Stimulated activated CD4-positive, alpha-beta T cell treated with anti-CD3 and anti-CD28 coated beads, Interleukin-15, amount 100 ng/mL, for 1 hour (primary cell): ENCODE measurements at places on chromosomes 12 and 14.

- no peak for DNase-seq
These were observed 5.1 kb downstream of the INF2 start for GRCh38 chr14:104694475-104694950.

GRCh38 chr12:120598674-120599463 lies 17.7 kb upstream of the POP5 start:
- no peak for DNase-seq

DNA sequence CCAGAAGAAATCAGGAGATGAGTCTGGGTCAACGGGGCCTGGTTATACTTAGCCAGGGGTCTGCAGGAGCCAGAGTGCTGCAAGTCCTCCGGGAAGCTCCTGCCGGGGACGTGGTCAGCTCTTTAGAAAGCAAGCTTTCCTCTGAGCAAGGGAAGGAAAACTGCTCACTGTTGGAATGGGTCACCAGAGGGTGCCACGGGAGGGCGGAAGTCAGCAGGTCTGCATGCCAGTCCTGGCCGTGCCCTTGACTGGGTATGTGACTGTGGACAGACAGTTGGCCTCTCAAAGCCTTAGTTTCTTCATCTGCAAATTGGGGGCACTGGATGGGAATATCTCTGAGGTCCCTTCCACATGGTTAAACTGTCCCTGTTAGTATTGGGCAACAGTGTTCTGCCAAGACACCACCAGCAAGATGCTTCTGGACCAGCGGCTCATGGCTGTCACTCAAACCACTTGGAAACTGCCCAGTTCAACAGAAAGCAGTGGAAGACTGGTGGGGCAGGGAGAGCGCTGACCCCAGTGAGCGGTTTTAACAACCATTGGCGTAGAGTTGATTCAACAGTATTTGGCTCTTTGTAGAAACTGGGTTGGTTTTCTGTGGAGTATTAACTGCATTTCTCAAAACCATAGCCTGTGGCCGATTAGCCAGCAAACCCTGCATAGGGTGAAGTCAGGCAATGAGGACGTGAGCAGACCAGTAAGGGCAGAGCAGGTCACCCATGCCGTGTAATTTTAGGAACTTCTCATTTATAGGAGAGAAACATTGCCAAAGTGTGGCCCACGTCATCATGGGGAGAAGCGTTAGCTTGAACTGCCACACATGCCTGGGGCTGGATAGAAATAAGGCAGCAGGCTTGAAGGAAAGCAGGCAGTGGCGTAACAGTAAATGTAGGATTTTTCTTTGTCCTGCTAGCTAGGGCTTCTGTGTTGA lies 163.9 kb upstream of the PRMT8 start:
- DNase-seq: no peak

DNA sequence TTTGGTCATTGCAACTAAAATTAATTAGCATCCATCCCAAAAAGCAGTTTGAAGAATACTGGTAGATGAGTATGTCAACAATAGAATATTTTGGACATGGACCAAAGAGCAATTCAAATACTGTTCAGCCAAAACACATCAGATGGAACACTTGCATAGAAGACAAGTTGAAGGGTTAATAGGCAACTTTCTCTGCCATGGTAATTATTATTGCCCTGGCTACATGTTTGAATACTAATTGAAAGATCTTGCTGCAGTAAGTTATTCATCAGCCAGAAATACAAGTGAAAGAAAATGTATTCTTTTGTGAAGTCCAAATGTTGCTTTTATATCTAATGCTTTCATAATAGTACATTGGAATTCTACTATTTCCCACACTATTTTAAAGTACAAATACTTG lies 10.1 kb downstream of the ANO6 start:
- no peak for DNase-seq

DNA sequence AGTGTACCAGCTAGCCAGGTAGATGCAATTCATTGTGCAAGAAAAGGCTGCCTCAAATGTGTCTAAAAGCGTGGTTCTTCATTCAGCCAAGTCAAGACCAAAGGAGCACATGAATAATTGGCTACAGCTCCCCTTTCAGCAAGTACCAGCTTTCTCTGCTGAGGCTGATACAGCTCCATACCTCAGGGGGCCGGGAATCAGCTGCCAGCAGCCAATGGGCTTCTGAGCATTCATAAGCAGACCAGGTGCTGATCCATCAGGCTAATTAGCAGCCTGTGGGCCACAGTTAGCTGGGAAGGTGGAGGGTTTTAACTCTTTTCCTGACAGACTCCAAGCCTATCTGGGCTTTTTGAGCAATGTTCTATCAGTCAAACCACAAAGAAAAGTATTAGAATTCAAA lies 264.7 kb downstream of the APAF1 start:
- DNase-seq: no peak

DNA sequence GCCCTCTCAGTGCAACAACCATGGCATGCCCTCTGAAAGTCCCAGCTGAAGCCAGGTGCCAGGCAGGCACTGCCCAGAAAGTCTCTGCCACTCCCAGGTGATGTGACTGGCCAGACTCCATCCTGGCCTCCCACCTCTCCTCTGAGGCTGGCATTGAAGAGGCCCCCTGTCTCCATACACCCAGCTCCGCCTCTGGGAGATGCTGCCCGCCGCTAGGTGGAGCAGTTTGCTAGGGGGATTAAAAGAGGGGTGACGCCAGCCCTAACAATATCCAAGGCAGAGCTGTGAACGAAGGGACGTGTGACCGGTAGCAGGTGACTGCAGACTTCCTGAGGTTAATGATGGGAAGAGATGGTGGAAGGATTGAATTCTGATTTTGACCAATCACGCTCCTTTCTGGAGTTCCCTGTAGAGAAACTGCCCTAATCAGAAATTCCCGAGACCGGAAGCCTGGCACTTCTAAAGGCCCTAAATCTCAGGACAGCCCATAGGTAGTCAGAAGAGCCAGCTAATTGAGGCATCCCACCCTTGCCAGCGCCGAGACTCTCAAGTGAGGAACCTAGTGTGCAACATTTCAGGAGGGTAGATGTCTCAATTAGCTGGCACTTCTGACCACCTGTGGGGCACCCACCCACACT lies 8.3 kb upstream of the PLEK2 start:
- DNase-seq: no peak

- DNase-seq: no peak
These were observed 277.9 kb upstream of the DCN start for GRCh38 chr12:91460469-91460868.

DNA sequence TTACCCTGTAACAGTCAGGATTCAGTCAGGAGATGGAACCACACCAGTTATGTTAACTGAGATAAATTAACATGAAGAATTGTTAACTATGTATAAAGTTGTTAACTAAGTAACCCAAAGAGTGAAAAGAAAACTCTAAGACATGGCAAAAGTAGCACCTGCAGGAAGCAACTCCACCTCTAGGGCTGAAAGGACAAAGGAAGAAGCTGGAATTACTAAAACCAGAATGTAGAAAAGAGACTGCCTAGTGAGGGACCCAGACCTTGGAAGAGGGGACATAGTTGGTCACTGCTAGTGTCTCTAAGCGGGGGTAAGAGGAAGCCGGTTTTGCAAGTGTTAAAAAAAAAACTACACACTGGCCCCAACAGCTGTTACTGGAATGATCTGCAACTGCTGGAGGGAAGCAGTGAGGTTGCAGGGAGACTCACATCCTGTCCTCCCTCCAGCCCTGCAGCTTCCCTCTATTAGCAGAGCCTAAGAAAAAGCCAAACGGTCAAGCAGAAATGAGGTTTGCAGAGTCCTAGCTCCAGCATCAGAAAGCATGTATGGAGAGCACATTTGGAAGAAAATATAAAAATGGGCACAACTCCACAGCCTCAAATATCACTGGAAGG lies 39.8 kb downstream of the GPR135 start:
- DNase-seq: no peak

DNA sequence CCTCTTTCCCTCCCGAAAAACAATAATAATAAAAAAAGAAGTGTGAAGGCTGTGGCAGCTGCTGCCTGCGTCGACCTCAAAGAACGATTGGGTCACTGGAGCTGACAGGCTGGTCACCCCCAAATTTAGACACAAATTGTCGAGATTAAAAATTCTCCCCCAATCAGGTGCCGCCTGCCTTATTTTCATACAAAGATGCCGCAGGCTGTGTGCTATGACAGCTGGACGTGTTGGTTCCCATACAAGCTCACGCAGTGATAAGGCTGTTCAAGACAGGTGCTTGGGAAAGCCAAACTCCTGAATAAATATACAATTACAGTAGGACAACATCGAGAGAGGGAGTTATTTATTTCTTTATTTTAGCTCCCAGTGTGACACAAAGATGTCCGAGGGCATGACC lies 1041.8 kb downstream of the VRK1 start:
- DNase-seq: no peak

DNA sequence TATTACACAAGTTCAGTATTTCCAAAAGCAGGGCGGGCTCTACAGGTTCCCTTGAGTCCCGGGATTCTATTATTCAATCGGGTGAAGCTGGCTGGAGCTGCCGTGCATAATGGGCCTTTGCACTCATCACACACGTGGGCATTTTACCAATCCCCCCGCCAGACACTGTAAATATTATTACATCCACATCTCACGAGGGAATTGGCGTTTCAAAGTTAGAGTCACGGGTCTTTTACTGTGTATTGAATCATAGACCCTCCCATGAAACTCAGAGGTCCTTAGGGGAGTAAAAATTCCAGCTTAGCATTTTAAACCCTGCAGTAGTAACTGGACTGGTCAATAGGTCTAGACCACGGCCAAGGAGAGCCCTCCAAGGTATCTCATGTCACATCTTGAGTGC lies 70.3 kb downstream of the MAP1LC3B2 start:
- DNase-seq: no peak

DNA sequence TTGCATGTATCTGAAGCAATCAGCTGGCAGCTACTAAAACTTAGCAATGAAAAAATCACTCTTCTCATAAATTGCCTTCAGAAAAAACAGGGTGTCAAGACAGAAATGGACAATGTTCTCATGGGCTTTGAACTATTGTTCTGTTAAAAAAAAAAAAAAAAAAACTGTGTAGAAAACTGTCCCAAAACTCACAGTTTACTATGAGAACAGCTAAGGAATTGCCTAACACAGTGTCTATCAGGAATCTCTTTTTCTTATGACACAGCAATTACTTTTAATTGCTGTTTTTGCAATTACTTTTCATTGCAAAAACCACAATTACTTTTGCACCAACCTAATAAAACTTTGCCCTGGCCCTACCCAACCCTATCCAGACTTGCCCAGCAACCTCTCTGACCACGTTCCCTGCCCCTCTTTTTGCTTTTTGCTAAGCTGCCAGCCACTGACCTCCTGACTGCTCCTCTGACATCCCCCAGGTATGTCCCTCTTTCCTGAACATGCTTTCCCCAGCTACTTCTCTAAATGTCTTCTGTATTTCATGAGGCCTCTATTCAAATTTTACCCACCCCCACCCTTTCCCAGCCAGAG lies 68.0 kb upstream of the SLCO1C1 start:
- DNase-seq: no peak

DNA sequence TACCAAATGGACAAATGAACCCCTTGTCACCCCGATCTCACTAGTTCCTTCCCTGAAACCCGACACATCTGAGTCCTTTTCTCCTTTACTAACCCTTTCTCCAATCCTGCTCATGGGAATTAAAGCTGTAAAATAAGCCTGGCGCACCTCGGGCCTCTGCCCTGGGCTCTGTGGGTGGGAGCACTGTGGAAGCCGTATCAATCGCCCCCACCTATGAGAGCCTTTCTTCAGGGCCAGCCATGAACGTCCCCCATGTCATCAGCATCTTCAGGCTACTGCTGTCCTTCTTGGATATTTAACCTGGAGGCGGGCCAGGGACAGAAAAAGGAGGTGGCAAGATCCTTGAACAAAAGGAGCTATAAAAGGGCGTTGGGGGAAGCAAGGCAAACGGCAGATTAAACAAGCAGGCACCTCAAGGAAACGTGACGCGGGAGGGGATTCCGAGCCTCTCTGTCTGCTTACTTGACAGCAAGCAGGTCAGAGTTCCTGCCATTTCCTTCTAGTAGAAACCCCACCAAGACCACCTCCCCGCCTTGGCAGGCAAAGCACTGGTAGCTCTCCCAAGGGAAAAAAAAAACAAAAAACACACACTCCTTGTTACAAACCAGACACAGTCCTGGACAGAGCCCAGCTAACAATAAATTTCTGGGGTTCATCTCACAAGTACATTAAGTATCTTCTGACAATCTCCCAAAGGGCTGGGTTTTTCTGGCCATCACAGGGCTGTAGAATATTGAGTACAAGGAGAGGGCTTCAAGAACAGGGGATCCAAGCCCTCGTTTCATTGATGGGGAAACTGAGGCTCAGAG lies 62.9 kb downstream of the DPF3 start:
- DNase-seq: no peak

GRCh38 chr14:81323093-81323492 lies 77.0 kb downstream of the STON2 start:
- DNase-seq: no peak

- no peak for DNase-seq
These were observed 111.7 kb upstream of the MIS18BP1 start for GRCh38 chr14:45364565-45365156.

DNA sequence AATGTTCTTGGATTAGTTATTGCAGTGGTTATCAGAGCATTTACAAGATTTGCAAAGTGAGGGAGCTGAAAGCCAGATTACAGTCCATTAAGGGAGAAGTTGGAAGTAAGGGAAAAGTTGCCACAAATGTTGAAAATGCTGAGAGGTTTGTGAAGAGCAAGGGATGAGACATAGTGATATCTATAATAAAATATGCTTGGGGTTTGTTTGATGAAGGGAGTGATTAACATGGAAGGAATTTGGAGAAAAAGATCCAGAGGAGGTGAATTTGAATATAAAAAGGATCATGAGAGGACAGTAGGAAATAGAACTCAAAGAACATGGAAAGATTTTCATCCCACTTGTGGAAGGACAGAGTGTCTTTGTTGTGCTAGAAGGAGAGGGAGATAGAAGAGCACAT lies 19.3 kb upstream of the CCER1 start:
- no peak for DNase-seq

GRCh38 chr12:38424436-38424835 lies 107.9 kb downstream of the ALG10B start:
- no peak for DNase-seq

DNA sequence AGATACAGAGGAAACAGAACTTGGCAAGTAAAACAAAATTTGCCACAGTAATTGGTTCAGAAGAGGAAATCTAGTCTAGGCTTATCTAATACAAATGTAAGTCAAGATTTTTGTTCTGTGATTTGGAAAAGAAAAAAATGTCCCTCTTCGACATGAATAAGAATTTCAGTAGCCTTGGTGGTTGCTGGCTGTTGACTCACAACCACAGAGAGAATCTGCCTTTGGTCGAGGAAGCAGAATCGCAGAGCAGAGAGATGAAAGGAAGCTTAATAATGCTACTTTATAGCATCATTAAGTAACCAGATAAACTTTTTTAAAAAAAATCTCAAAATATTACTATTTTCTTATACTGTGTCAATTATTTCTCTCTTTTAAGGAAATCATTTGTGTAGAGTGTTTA lies 1096.6 kb downstream of the FLRT2 start:
- DNase-seq: no peak

DNA sequence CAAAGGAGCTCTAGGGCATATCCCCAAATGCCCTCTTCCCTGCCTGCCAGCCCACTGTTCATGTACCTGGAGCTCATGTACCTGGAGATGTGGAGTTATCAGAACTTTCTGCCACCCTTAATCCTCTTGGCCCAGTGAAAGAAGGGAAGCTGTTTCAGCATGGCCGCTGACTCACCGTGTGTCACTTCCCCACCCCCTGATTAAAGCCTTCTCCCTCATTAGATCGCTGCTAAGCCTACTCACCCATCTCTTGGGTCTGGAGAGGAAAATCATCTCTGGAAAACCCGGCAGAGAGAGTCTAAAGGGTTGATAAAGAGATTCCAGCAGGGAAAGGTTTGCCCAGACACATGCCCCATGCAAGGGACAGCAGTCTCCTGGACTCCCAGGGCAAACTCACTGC lies 4.5 kb upstream of the LTBP2 start:
- no peak for DNase-seq

GRCh38 chr14:105888784-105889665 lies 362.6 kb downstream of the TMEM121 start:
- no peak for DNase-seq

GRCh38 chr12:753611-754472 lies 1.5 kb downstream of the WNK1 start:
- peak; percentile 11 for DNase-seq
